ENCODE measurements at places on chromosomes 7 and 10. TPM values are rescaled to one million over a fixed set of nuclear protein-coding genes. Genes with fewer than 3 reads are reported as not detected.

GRCh38 chr7:143131781-143132180, at the start of gene PIP:
PIP (plus strand) TSS chr7:143132077; CDS start chr7:143132117, 40 bp downstream.
- no peak for DNase-seq

- no peak for DNase-seq
These were observed 49.7 kb upstream of the THSD7A start for GRCh38 chr7:11881680-11882079.

GRCh38 chr10:88110355-88110754, 246.9 kb downstream of the PTEN start:
- peak; percentile 84 for DNase-seq

DNA sequence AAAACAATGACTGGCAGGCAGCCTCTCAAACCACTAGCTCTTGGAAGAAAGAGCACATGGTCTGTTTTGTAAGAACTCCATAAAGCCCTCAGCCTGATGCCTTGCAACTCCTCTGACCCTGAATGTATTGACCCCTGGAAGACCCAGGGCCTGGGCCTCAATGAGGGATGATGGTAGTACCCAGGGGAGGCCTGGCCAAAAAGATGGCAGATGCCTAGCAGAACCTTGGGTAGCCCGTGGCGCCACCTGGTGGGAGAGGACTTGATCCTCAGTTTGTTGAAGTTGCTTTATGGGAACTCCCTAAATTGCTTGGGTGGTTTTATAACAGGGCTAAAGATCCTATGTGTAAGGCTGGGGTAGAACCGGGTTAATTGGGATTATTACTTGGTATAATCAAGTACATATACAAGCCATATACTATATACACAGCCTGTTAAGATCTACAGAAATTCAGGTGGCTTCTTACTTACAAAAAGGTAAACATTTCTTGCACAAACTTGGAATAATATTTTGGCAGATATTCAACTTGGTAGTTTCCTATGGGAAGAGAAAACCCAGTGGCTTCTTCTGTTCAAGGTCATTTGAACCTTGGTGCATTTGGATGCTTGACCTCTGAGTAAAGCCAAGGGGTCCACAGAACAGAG, 95.8 kb upstream of the CACUL1 start:
- peak; percentile 45 for DNase-seq

GRCh38 chr7:42639930-42640329, 271.9 kb downstream of the C7orf25 start:
- DNase-seq, result peak; percentile 26

DNA sequence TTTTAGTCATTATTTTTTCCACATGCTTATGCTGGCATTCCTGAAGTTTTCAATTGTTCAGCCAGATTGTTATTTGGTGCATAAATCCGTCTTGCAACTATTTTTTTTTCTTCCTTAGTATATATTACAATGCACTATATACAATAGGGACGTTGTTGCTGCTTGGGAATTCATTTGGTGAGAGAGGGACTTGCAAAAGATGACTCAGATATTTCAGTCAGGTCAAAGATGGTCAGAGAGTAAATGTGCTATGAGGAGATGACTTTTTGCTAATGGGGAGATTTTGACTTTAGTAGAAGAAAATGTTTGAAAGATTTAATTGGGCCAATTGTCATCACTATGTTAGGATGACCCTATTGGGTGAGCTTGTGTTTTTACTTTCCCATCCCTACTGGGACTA, 348.4 kb upstream of the MTPN start:
- DNase-seq, result peak; percentile 5

- DNase-seq, result peak; percentile 43
These were observed 591 bp downstream of the BZW2 start for GRCh38 chr7:16646472-16647072.

DNA sequence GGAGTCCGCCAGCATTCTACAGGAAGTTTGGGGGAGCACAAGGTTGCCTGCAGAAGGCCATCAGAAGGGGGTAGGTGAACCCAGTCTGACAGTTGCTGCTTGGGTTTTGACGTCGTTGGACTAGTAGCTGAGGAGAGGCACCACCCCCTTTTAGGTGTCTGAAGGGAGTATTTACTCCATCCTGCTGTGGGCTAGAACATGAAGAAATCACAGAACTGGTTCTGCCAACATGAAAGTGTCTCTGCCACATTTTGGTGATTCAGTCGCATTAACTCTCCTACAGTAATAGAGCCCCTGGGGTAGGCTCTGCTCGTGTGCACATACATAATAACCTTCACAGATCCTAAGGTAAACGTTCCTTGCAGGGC, 834 bp upstream of the TRIL start:
- DNase-seq, result no peak

- no peak for DNase-seq
These were observed 71.5 kb upstream of the EGR2 start for GRCh38 chr10:62887642-62888041.

- DNase-seq, result peak; percentile 62
These were observed 87.9 kb downstream of the STRA8 start for GRCh38 chr7:135321556-135321955.

GRCh38 chr7:157499835-157500153, 163.0 kb downstream of the DNAJB6 start:
- DNase-seq, result no peak

DNA sequence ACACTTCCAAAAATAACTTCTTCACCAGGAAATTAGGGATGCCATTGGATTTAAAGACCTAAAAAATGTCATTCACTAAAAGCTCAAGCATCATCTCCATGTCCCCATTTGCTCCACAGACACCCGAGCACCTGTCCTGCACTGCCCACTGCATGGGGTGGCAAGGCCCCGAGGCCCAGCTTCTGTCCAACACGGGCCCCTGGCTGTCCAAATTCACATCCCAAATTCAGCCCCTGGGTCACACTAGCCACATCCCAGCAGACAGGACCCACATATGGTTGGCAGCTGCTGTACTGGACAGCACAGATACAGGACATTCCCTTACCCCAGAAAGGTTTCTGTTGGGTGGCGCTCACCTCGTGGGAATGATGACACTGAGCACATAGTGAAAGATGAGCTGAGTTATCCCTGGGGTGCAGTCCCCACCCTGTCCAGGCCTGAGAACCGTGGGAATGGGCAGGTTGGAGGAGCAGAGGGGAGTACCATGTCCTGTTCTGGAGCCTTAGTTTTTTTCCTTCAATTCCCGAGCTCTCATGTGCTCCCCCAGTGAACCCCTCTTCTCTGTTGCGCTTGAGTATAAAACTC, 55.3 kb downstream of the CSGALNACT2 start:
- DNase-seq, result no peak

GRCh38 chr7:151208253-151208862, 1.9 kb downstream of the H2BK1 start:
- no peak for DNase-seq

DNA sequence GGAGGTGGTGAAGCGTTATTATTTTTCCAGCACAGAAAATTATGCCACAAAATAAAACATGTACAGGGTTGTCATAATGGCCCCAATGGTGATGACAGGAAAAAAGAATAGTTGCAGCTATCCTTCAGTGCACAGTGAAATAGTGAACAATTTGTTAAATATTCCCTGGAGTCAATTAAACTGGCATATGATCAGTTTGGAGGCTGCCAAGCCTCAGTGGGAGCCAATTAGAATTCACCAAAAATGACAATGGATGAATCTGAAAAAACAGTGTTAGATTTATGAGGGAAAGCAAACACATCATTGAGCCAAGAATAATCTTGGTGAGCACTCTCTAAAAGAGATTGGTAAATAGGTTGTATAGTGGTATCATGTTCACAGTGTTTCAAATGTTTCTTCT, 146.3 kb downstream of the OTUD1 start:
- no peak for DNase-seq

HECW1 gene
- total RNA-seq, result 12.9 TPM

HHEX gene
- 0.60 TPM for total RNA-seq

SFMBT2 gene
- 0.20 TPM for total RNA-seq

HMX2 gene
- total RNA-seq, result 0.10 TPM

STAG3 gene
- total RNA-seq, result 2.5 TPM
